Stimulated activated CD8-positive, alpha-beta memory T cell treated with anti-CD3 and anti-CD28 coated beads, Interleukin-7, amount 100 ng/mL, for 4 hours (primary cell): ENCODE measurements at places on chromosomes 16 and 17.

GRCh38 chr17:68578236-68578635 lies 22.9 kb downstream of the FAM20A start:
- DNase-seq, result no peak

DNA sequence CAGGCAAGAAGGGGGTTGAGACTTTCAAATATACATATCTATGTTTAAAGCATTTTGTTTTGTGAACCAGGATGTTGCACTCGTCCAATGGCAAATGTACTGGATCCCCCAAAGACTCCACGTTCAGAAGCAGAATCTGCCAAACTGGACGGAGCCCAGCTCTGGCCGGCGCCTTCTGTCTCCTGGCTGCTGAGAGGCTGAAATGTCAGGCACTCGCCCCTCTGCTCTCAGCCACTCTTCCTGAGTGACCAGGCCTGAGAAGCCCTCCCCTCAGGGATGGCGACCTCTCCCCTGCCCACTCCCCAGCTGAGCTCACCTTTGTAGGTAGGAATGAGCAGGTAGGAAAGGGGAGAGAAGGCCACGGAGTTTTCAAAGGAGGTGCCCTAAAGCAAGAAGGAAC lies 187.5 kb upstream of the FOXF1 start:
- no peak for DNase-seq

GRCh38 chr17:32261936-32262510 lies 3.6 kb upstream of the RHBDL3 start:
- no peak for DNase-seq

DNA sequence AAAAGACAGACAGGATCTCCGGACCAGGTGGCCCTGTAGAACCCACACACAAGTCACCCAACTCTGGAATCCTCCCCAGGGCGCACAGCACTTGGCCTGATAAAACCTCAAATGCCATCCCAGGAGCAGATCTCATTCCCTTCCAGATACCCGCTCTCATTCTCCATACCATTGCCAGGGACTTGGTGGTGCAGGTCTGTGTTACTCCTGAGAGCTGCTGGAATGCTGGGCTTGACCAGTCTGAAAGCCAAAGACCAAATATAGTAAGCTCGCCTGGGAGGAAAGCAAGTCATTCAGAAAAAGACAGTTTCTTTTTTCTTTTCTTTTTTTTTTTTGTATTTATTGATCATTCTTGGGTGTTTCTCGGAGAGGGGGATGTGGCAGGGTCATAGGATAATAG lies 10.7 kb downstream of the MKS1 start:
- no peak for DNase-seq

DNA sequence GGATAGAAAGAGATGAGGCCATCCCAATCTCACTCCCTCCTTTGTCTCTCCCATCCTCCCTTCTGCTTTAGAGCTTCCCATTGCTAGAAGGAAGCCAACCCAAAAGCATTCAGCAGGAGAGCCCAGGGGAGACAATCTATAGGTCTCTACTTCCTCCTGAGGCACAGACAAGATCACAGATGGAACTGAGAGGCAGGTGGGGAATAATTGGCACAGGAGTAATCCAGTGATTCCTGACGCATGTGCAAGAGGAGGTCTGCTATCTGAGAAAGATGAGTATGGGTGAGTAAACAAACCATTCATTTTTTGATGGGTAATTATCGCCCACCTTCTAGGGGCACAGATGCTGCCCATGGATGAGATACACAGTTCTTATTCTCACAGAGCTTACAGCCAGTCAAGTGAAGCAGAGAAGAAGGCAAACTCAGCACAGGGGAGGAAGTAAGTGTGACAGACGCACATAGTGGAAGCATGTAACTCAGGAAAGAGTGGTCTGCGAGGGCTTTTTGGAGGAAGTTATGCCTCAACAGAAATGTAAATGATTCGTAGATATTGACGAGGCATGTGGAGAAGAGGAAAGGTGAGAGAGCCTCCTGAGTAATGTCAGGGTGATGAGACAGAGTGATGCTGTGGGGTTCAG lies 88.9 kb upstream of the HLF start:
- DNase-seq, result no peak

DNA sequence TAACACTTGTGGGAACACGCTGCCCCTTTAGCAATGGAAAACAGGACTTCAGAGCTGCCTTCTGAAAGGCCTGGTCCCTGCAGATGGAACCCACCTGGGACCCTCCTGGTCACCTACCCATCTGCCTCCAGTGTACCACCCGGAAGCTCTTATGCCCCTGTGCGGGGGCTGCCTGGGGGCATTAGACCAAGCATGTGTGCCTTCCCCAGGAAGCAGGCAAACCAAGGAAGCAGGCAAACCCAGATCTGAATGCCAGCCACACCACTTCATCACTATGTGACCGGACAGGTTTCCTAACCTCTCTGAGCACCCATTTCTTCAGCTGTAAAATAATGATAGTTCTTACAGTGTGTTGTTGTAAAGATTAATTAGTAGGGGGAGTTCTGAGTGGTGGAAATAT lies 20.8 kb upstream of the LRRC37A3 start:
- DNase-seq, result no peak

GRCh38 chr17:43338886-43339516 lies 59.8 kb upstream of the ARL4D start:
- DNase-seq, result peak; percentile 34

DNA sequence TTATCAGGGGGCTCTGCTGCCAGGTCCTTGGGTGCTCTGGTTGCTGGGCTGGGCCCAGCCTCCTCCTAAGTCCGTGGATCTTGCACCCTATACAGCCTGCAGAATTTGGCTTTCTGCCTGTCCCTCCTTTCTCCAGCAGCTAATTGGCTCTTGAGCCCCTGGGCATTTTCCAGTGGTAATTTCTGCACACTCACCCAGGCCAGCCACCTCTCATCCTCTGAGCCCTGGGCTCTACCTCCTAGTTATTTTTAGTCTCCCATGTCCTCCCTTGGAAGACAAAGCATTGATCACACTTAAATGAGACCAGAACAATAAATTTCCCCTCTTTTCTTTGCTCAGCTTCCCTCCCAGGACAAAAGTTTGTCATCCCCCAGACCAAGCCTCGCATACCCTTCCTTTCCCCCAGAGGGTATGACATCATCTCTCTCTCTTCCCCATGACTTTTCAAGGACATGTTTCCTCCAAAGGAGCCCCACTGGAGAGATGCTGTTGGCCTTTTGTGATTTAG lies 38.1 kb downstream of the C17orf75 start:
- no peak for DNase-seq

- no peak for DNase-seq
Observed at GRCh38 chr17:49963626-49964302, 5.2 kb upstream of the DLX4 start.

GRCh38 chr16:66568355-66568754 lies 2.1 kb downstream of the CMTM1 start:
- DNase-seq, result no peak
